C1 segment of cervical spinal cord (tissue), 14 donors: ENCODE measurements at places on chromosomes 11 and 22.

DNA sequence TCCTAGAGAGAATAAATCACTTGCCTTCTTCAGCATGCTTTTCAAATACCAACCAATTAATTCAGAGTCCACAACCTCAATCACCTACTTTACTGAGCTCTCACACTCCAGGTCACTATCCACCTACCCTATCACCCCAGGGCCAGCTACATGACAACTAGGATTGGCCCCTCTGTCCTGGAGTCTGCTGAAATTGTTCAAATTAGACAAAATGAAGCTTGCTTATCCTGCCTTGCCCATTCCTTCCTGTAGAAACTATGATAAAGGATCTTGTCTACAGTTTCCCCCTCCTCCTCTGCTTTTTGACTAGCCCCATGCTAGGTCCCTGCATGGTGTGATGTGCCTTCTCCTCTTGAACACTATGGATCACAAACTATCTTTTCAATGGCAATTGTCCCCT is 94.5 kb downstream of the JRKL start:
- DNase-seq = no peak

DNA sequence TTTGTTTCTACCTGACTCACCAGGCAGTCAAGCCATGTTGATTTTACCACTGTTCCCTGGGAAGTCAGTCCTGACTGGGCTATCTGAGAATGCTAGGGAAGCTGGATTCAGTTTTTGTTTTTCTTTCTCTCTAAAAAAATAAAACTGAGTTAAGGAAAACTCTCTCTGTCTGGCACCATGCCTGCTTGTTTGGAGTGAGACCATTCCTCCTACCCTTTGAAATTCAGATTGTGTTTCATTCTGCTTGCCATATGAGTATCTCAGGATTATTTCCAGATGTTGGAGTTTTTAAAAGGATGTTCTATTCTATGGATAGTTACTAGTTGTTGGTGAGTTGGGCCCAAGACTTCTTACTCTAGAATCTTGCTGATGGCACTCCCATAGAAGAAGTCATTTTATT is 1917.0 kb downstream of the LRRC4C start:
- DNase-seq = no peak

DNA sequence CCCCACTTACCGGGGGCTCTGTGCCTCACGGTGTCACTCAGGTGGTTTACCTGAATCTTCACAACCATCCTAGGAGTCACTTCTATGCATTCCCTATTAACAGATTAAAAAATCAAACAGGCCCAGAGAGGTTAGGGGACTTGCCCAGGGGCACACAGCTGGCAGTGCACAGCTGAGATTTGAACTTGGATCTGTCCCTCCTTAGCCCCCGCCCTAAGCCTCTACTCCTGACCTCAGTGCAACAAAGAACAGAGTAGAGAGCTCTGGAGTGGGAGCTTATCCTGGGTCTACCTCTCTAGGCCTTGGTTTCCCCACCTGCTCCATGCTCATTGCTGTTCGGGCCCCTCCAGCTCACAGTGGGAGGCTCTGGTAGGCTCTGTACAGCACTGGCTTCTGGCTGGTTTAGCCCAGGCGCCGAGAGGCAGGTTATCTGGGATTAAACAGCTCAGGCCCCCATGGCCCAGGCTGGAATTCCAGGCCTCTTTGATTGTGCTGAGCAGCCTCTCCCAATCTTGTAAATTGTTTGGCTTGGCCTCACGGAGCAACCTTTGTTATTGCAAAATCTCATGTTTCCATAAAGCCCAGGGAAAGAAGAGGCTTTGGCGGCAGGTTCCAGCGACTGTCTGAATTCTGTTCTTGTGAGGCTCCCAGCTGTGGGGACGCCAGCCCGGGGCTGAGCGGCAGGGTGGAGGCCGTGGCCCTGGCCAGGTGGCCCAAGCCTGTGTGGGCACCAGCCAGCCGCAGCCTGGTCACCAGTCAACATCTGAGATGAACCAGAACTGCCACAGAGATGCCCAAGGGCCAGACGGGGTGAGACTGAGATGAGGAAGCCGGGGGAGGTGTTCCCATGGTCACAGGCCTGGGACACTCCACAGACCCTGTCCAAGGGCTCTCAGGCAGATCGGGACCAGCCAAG is 28.9 kb upstream of the SHISAL1 start:
- DNase-seq = no peak

GRCh38 chr11:35815556-35816315 is 128.1 kb upstream of the LDLRAD3 start:
- DNase-seq = no peak

DNA sequence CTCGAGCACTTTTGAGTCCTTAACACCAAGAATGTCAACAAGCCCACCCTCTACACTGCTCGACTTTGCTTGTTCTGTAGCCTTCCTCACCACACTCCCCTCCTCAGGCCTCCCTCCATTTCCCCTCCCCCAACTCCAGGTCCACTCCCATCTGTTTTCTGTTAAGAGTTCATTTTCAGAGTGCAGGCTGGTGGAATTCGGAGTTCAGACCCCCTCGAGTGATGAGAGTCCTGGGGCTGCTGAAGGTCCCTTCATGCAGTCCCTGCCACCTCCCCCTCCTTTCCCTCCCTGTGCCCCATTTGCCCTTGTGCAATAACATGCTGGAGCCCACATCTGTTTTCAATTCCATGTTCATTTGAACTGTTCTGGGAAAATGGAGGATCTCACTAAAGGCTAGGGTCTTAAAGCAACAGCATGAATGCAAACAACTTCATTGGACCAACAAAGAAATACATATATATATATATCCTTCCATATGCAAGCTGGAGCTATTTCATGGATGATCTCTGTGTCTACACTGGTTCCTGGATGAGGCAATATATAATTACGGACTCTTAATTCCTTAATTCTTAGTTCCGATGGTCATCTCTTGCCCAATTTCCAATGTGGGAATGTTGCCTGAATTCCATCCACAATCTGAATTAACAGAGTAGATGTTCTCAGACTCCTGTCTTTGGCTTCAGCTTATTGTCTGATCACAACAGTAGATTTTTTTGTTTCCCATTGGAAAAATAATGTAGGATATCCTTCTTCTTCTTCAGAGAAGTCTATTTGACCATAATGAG is 340.4 kb downstream of the ETS1 start:
- DNase-seq = no peak

DNA sequence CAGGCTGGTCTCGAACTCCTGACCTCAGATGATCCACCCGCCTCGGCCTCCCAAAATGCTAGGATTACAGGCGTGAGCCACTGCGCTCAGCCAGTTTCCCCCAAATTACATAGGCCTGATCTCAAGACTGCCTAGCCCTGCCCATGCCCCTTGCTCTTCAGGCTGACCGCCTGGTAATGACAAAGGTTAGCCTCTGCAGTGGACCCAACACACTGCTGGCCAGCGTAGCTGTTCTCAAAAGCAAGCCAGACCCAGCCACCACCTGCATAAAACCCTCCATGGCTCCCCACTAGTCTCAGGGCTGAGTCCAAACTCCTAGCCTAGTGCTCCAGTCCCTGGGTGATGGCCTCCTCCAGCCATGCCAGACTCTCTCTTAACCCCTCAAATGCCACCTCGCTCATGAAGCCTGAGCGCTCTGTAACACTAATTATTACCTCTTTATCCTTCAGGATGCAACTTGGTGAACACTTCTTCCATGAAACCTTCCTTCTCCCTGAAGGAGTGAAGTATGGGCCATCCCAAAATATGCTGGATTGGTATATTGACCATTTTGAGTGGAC is 836 bp upstream of the RSPH14 start:
- no peak for DNase-seq

- no peak for DNase-seq
Observed at GRCh38 chr22:17851759-17852158, 77.5 kb upstream of the BID start.

DNA sequence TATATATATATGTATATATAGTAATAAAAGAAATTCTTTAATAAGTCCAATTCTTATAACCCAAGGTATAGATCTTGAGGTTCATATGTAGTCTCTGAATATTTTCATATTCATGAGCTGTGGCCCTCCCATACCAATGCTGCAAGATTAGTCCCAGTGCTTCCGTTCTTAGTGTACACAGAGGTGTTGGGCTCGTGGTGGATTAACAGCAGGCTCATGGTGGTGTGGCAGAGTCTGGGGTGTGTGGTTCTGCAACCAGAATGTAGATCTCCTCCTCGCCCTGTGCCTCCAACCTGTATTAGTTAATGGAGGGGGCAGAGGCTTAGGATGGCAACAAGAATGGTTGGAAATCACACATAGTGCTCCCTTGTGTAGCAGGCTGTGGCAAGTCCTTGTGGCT is 16.8 kb downstream of the PRDM10 start:
- no peak for DNase-seq

DNA sequence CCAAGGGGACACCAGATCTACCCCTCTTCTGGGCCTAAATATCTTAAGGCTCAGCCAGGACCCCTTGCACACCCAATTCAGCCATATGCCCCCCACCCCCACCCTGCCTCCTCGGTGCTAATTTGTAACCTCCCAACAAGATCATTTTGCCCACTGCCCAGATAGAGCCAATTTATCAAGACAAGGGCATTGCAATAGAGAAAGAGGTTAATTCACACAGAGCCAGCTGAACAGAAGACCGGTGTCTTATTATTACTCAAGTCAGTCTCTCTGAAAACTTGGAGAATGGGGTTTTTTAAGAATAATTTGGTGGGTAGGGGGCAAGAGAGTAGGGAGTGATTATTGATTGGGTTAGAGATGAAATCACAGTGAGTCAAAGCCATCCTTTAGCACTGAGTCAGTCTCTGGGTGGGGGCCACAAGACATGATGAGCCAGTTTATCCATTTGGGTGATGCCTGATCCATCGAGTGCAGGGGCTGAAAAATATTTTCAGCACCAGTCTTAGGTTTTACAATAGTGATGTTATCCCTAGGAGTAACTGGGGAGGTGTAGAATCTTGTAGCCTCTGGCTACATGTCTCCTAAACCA is 9.9 kb upstream of the CAPN5 start:
- DNase-seq = no peak

- DNase-seq = no peak
Observed at GRCh38 chr11:96337541-96338431, 5.2 kb downstream of the MAML2 start.

DNA sequence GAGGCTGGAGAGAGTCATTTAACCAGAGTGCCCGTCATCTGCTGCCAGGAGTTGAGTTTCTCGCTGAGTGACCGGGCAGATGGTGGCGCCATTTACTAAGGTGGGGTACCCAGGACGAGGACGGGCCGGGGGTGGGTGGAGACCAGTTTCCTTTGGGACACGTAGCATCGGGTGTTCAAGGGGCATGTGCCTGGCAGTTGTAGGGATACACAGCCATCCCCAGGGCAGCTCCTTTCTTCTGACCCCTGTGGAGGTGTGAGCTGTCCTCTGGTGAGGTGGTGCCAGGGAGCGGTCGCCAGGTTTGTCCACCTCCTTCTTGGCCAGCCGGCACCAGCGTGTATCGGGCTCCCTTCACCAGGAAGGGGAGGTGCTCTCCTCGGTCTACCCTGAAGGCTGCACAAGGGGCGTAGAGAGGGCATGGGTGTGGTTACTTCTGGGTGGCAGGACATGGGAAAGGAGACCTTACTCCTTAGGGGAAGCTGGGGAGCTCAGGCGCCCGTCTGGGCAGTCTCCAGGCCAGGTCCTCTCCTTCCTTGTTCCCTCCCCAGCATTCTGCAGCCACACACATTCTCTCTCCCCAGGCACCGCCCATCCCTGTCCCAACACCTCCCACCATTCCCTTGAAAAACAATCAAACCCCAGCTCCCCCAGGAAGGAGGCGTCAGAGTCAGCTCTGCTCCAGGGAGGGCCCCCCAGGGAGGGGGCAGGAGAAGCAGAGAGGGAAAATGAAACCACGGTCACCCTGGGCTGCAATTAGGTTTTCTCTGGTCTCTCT is 10.3 kb upstream of the MB start:
- DNase-seq = peak; percentile 27

DNA sequence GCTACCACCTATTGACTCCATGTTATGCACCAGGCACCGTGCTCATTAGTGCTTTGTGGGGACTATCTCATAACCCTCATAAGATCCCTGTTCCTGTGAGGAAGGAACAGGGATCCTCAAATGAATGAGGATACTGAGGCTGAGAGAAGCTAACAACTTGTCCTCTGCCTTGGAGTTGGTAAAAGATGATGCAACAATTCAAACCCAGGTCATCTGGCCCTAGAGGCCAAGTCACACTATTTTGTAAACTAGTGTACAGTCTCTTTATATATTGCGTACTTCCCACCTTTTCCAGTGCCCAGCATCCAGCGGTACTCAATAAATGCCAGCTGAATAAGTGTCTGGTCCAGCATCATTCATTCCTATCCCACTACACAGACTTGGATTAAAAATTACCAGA is 92.6 kb downstream of the RCN1 start:
- DNase-seq = no peak

- DNase-seq = peak; percentile 7
Observed at GRCh38 chr11:60334005-60334620, 7.1 kb downstream of the MS4A6E start.

DNA sequence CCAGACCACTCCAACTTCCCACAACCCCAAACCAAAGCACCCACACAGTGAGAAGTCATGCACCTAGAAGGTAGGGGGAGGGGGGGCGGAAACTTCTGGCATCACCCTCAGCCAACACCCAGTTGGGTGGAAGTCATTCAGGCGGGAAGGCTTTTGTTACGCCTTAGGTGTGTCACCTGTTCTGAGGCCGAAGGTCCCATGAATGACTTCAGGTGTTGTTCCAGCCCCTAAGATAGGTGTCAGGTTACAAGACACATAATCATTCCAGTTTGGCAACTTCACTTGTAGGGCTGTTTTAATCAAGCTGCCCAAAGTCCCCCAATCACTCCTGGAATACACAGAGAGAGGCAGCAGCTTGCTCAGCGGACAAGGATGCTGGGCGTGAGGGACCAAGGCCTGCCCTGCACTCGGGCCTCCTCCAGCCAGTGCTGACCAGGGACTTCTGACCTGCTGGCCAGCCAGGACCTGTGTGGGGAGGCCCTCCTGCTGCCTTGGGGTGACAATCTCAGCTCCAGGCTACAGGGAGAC is at the start of gene TMPRSS4:
TMPRSS4 (plus strand) TSS at position 325 of the 528 bp plus-strand sequence. CDS start 225 bp downstream, outside the sequence.
- no peak for DNase-seq

GRCh38 chr22:49694462-49695260 is 133.0 kb downstream of the BRD1 start:
- DNase-seq = no peak

GRCh38 chr11:75040167-75040770 is 51.5 kb downstream of the NEU3 start:
- DNase-seq = no peak

DNA sequence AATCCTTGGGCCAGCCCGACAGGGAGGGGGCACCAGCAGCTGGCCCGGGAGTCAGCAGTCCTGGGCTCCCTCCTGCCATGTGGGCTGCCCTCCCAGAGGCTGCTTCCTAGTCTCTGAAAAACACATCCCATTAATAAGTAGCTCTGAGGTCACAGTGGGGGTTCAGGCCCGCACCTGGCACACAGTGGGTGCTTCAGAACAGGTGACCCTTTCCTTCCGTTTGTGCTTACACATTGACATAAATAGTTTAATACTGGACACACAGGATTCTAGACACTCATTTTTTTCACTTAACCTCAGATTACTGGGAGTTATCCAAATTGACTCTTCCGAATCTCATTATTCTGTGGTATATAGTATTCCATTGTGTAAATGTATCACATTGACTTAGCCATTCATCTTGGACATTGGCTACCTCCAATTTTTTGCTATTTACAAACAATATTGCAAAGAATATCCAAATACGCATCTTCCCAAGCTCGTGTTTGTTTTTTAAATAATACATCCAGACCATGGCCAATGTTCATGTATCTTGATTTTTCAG is 474 bp upstream of the CHADL start:
- no peak for DNase-seq
